ENCODE measurements at places on chromosomes 4 and X.

- no peak for DNase-seq
These were observed 207.0 kb downstream of the IDS start for GRCh38 chrX:149298111-149298510.

DNA sequence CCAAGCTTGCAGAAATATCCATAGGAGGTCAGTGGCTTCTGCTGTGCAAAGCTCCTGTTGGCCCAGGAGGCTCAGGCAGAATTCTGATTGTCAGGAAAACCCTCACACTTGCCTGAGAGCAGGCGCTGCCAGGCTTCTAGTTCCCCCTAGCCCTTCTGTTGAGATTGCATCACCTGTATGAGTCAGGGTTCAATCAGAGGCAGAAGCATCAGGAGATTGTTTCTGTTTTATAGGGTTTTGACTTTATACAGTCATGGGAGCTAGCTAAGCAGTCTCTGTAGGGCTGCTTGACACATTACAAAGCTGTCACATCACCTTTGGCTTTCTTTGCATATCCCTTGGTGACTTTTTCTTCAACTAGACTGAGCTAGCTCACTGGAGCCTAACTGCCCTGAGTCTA is 27.8 kb downstream of the DIPK2B start:
- peak; percentile 43 for DNase-seq

GRCh38 chr4:147093206-147093605 is 147.5 kb upstream of the TTC29 start:
- no peak for DNase-seq

GRCh38 chrX:30183554-30183953 is 31.8 kb upstream of the MAGEB2 start:
- DNase-seq: no peak
